Thyroid gland (tissue), 4 donors: ENCODE measurements at places on chromosomes 6 and 20.
A peak's percentile ranks its signal among the peaks of the same experiment; 100 is the strongest.

GRCh38 chr6:142846883-142847287 lies 98.1 kb downstream of the HIVEP2 start:
- H3K36me3 ChIP-seq = no peaks in the 10 kb centered on the region
- peaks cover 29% of the 10 kb centered on the region for H3K4me1 ChIP-seq
- peak overlapping the region; percentile 31 for H3K27ac ChIP-seq

GRCh38 chr6:642805-643204 lies 14.1 kb downstream of the HUS1B start:
- no peaks in the 10 kb centered on the region for H3K36me3 ChIP-seq
- no peak overlapping the region for H3K4me3 ChIP-seq
- H3K27me3 ChIP-seq = no peaks in the 10 kb centered on the region
- DNase-seq = no peak
- no peak overlapping the region for H3K27ac ChIP-seq

DNA sequence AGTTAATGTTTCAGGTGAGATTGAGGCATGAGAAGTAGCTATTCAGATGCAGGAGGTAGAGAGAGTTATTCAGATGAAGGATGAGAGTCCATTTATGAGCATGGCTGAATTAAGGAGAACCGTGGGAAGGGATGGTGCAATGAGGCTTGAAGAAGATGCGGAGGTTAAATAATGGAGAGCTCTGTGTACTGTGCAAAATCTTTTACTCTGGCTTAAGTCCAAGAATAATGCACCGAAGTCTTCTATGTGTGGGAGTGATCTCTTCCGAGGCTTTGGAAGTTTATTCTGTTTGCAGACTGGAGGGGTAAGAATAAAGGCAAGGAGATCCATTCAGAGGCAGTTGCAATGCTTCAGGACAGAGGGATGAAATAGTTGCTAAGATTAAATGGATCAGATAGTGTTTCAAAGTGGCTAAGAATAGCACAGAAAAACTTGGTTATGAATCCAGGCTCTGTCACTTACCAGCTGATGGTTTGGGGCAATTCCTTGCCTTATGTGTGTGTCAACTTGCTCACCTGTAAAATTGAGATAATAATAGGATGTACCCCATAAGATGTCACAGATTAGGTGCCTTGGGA lies 467.1 kb downstream of the HDGFL1 start:
- no peaks in the 10 kb centered on the region for H3K27me3 ChIP-seq
- H3K27ac ChIP-seq = no peak overlapping the region
- DNase-seq = peak; percentile 29
- no peaks in the 10 kb centered on the region for H3K4me1 ChIP-seq
- H3K4me3 ChIP-seq = no peak overlapping the region

- no peak overlapping the region for H3K27ac ChIP-seq
- DNase-seq = no peak
- H3K4me1 ChIP-seq = no peaks in the 10 kb centered on the region
- H3K4me3 ChIP-seq = no peak overlapping the region
- peaks cover 18% of the 10 kb centered on the region for H3K36me3 ChIP-seq
Observed at GRCh38 chr6:118918329-118918725, 16.6 kb downstream of the MCM9 start.

DNA sequence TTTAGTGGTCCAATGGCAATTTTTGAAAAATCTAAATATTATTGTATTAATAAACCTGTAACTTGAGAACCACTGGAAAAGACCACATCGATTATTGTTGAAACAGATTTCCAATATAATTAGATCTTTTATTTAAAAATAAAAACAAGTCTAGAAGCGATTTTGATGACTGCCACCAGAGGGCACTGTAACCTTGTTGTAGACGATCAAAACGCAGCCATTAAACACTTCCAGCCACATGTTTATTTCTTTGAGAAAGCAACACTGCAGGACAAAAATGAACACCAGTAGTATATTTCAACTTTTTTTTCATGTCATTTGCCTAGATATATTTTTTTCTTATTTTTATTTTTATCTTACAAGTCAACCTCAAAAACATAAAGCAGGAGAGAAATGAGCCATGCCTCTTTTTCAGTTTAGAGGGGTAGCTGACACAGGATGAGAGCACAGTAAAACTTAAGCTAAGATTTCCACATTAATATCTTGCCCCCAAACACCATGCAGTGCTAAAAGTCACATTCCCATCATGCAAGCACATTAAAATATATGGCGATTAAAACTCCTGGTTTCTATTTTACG lies 115.4 kb downstream of the OPRM1 start:
- no peak overlapping the region for H3K4me3 ChIP-seq
- peaks cover 3% of the 10 kb centered on the region for H3K36me3 ChIP-seq
- DNase-seq = peak; percentile 75

- H3K4me3 ChIP-seq = no peak overlapping the region
- DNase-seq = no peak
- no peaks in the 10 kb centered on the region for H3K27me3 ChIP-seq
- no peaks in the 10 kb centered on the region for H3K4me1 ChIP-seq
Observed at GRCh38 chr20:1696521-1697209, 39.1 kb upstream of the SIRPG start.
